ENCODE measurements at places on chromosomes 3 and 15. TPM values are rescaled to one million over a fixed set of nuclear protein-coding genes. Genes with fewer than 3 reads are reported as not detected.
A peak's percentile ranks its signal among the peaks of the same experiment; 100 is the strongest.

The CCDC50 gene
- 77.0 TPM for total RNA-seq

The GUCA1C gene
- not detected for total RNA-seq

GRCh38 chr3:15181963-15182362, 24.1 kb upstream of the CAPN7 start:
- no peak for DNase-seq

DNA sequence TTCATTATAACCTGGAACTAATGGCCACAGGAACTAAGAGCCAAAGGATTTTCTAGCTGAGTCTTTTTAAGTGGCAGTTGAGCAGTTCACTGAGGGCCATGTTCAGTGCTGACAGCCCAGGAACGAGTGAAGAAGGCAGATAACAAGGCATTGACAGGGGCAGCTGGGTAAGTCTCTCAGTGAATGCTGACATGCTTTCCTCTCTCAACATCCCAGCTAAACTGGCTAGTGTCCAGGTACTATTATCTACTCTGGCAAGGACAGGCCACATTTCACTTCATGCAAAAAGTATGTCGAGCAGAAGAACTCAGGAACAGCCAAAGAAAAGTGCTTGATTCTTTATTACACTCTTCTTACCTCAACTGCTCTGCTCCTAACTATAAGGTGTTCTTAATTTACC, 515.9 kb downstream of the NLGN1 start:
- peak; percentile 82 for DNase-seq

Measured in fibroblast of lung (primary cell).